Mammary epithelial cell (primary cell): ENCODE measurements at places on chromosomes 5 and 9.

- no peak for DNase-seq
Observed at GRCh38 chr5:2110137-2110933, 227.6 kb upstream of the IRX4 start.

- no peak for DNase-seq
Observed at GRCh38 chr5:123987956-123988355, 476.0 kb downstream of the CSNK1G3 start.

- DNase-seq, result no peak
Observed at GRCh38 chr9:40927851-40928802, 200.4 kb downstream of the FOXD4L6 start.

DNA sequence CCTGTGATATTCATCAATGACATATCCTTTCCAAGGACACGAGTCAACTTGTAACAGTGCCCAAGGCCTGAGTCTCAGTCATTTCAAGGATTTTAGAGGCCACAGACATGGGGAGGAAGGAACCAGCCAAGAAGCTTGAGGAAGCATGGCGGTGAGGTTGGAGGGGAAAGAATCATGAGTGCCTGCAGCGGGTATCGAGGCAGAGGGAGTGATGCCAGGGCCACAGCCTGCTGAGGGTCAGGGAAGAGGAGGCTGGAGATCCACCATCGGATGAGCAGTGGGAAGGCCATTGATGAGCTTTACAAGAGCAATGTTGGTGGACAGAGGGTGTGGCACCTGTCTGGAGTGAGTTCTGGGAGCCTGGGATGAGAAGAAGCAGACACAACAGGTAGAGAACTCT is 88.5 kb upstream of the IER5L start:
- DNase-seq, result no peak

GRCh38 chr5:92248518-92248917 is 865.4 kb upstream of the ARRDC3 start:
- no peak for DNase-seq

- DNase-seq, result no peak
Observed at GRCh38 chr5:74295676-74296075, 344.9 kb downstream of the ENC1 start.

GRCh38 chr9:126605792-126606482 is 7.8 kb upstream of the LMX1B start:
- DNase-seq, result peak; percentile 92

DNA sequence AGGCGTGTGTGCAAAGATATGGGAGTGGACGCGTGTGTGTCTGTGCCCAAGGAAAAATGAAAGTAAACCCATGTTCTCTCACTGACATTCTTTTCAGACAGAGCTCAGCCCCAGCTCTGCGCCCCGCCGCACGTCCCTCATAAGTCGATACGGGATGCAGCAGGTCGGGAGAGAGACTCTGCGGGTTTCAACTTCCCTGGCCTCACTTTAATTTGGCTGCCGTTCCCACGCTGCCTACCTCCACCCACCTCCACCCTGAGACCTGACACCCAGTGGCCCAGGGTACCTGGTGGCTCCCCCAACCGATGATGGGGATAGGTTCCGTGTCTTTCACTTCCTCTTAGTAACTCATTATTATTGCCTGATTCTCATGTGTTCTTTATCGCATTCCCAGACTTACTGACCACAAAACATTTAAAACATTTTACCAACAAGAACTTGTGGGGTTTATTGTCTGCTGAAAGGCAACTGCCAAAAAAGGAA is 19.4 kb downstream of the LHX2 start:
- no peak for DNase-seq

- no peak for DNase-seq
Observed at GRCh38 chr9:96216583-96216982, 85.4 kb downstream of the HSD17B3 start.

- no peak for DNase-seq
Observed at GRCh38 chr5:131416729-131417128, 152.9 kb downstream of the CDC42SE2 start.

DNA sequence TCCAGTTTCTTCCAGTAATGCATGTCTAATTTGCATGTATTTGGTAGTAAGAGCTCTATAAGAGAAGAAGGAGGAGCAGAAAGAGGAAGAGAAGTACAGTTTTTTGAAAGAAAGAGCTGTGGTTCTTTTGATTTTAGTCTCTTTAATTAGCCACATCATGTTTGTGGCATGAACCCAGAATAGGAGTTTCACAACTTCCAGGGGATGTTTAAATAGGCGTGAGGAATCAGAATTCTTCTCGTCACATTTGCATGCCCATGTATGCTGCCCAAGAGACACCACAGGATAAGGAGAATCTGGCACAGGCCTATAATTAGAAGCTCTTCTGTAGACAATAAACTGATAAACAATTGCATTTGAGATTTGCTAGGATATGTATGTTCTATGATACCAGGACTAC is 78.7 kb downstream of the GAS1 start:
- DNase-seq, result no peak

- DNase-seq, result no peak
Observed at GRCh38 chr9:128399861-128400260, 20.8 kb upstream of the CERCAM start.

- no peak for DNase-seq
Observed at GRCh38 chr5:155768332-155768731, 558.6 kb upstream of the SGCD start.

DNA sequence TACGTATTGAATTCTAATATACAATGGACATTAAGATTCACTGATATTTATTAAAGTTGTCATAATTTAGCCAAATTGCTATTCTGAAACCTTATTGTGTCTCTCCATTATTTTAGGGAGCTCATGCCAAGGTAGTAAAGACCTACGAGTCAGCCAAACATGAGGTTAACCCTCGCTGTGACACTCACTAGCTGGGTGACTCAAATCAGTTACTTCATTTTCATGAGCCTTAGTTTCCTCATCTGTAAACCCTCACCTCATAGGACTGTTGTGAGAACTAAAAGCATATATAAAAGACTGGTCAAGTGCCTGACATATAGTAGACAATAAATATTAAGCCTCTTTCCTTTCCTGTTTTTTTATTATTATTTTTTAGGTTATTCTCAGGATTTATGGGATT is 44.0 kb upstream of the PCA3 start:
- DNase-seq, result no peak

DNA sequence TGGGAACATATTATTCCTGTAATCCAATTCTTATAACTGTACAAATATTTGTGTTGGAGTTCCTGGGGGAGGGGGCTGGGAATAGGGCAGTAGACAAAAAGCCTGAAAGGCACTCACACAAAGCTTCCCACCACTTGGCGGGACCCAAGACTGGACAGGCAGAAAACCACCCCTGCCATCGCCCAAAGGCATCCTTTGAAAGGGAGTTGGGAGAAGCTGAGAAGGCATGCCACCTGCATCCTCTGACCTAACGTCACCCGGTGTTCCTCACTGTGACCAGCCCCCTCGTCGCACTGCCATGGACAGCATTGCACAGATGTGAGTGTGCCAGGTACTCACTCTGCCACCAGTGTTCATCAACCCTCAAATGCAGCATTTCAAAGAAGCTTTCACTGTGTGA is 80.6 kb upstream of the SMIM23 start:
- DNase-seq, result no peak
